ENCODE measurements at places on chromosomes 7 and 10. TPM values are rescaled to one million over a fixed set of nuclear protein-coding genes. Genes with fewer than 3 reads are reported as not detected.

- no peak for DNase-seq
Observed at GRCh38 chr10:69657430-69657829, 27.4 kb downstream of the FAM241B start.

ANKRD2 gene
- not detected for total RNA-seq

DNA sequence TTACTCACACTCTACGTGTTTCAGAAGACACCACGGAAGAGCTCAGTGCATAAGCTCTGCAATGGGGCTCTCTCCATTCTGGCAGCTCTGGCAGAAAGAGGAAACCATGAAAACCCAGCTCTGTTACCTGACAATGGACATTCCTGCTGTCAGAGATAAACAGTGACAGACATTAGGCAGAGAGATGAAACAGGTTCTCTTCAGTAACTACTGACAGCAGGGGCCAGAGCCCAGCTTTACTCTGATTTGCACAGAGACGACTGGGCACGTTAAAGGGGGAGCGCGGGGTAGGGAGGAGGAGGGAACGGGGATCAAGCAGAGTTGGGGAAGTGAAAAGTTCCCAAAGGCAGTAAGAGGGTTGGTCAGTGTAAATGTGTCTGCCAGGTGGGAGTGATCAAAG lies 206.1 kb downstream of the RAMP3 start:
- DNase-seq: no peak

DNA sequence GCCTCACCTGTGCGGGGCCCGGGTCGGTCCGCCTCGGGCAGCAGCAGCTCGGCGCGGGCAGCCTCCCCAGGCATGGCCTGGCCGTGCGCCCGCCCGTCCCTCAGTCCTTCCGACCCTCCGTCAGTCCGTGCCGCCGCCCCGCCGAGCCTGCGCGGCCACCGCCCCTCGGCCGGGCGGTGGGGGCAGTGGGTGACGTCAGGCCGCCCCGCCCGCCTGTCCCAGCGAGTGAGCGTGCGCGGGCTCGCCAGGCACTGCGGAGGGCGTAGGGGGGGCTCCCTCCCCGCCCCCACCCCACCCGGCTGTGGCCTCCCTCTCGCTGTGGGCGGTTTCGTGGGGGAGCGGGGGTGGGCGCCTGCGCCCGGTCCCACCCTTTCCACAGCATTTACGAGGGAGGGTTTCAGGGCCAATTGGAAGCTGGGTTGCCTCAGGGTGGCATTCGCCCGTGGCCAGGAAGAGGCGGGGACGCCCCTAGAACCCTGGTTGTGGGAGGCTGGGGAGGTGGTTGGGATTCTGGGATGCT lies at the start of gene NACAD:
Gene NACAD, minus strand, starts transcription at position 149 of the 520 bp plus-strand sequence. Its CDS starts 75 bp downstream, at position 74.
- no peak for DNase-seq

MYO1G gene
- total RNA-seq: 252 TPM

DNA sequence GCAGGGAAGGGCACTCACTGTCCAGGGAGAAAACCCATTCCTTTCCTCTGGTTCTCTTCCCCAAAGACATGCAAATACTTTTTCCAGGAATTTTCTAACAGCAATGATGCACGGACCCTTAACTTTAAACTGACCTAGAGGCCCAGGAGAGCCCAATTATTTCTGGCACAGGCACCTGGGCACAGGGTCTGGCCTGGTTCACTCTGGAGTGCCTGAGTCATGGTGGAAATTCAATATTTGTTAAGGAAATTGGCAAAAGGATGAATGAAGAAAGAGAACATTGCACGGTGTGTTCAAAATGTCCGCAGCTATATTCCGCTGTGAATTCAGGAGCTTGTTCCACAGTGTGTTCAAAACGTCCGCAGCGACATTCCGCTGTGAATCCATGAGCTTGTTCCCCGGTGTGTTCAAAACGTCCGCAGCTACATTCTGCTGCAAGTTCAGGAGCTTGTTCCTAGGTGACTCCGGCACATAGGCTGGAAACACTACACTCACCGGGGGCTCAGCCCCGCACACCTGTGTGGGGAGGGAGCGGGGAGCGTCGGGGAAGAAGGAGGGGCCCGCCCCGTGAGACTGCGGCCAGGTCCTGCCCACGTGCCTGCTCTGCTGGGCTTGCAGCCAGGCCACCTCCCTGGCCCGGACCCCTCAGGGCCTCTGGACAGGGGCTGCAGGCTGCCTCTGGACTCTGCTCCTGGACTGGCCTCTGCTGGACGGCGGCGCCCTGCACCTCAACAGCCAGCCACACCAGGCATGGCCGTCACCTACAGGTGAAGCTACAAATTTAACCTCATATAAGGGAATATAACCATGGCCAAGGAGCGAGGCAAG lies 72.0 kb upstream of the FAM20C start:
- DNase-seq: no peak

GRCh38 chr7:48084727-48085432 lies 4.2 kb upstream of the UPP1 start:
- DNase-seq: peak; percentile 72

DNA sequence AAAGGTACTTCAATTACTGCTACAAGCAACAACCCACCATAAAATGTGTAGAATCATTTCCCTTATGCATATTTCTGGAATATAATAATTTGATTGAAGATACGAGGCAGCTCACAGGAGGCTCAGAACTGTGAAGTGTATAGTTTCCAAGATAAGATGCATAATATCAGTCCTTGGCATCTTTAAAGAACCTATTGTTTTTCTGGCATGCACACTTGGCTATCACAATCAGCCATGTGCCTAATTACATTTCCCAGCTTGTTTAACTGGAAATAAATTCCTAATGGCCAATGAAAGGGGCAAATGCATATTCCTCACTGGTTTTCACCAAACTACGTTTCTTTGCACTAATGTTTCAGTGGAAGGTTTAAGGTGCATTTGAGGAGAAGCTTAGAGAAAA lies 83.4 kb upstream of the LRRC18 start:
- DNase-seq: no peak

- no peak for DNase-seq
Observed at GRCh38 chr7:33853361-33854062, 51.8 kb upstream of the BMPER start.

TAS2R5 gene
- total RNA-seq: 0.67 TPM

ACTL6B gene
- not detected for total RNA-seq

SPDYE16 gene
- total RNA-seq: not detected

- DNase-seq: no peak
Observed at GRCh38 chr10:91555455-91555854, 77.4 kb downstream of the PPP1R3C start.

COL13A1 gene
- not detected for total RNA-seq

- DNase-seq: no peak
Observed at GRCh38 chr10:129033340-129033739, 433.7 kb upstream of the MGMT start.

DNA sequence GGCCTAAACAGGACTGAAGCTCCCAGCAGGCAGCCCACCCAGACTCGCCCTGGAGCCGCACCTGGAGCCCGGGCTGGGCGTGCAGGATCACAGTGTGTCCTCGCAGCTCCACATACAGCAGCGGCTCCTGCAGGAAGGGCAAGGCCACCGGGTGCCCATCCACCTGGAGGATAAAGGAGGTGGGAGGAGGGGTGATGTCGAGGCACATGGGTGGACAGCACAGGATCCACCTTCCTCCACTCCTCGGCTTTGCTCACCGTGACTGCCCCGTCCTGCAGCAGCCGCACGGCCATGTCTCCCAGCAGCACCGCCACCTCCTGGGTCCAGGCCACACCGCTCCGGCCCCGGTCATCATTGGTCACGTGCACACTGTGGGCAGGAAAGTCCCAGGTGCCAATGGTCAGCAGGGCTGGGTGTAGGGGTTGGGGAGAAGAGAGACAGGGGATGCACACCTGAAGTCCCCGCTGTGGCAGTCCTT lies 16.8 kb downstream of the ATP6V1F start:
- no peak for DNase-seq

- DNase-seq: no peak
Observed at GRCh38 chr10:25226775-25227682, 52.2 kb downstream of the GPR158 start.

DNA sequence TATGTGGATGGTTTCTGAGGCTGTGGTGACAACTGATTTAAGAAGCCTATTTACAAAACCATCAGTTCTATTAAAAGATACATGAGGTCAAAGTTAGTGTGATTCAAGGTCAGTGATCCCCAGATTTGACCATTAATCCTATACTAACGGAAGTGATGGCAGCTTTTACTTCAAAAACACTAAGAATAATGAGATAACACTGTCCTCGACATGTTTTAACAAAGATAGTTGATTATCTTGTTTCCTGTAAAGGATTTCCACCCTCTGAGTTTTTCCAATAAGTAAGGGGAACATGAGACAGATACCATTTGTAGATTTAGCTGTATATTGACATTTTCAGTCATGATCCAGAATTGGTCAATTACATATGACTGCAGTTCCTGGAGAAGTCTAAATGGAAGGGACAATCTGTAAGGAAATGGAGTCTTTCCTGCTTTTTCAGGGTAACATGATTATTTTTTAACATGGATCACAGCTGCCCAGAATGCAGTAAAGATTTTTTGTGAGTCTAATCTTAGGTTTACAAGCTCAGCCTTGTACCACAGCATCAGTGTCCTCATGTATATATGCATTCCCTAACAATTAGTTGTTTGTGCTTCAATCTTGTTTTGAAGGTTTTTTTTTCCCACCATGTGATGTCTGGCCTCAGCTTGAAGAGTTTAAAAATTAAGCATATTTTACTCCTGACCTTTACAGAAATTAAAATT lies 188.0 kb downstream of the PPP1R9A start:
- DNase-seq: no peak

C10orf62 gene
- total RNA-seq: not detected

CD36 gene
- total RNA-seq: not detected

- no peak for DNase-seq
Observed at GRCh38 chr10:63763744-63764143, 242.5 kb downstream of the REEP3 start.
